ENCODE measurements at places on chromosomes 1 and 21.

- no peak for DNase-seq
Measured at GRCh38 chr1:243496187-243496646, 240.4 kb downstream of the SDCCAG8 start.

- DNase-seq = no peak
Measured at GRCh38 chr1:155942578-155943141, 1.2 kb downstream of the RXFP4 start.

- no peak for DNase-seq
Measured at GRCh38 chr1:175072099-175072951, 4.7 kb downstream of the TNN start.

DNA sequence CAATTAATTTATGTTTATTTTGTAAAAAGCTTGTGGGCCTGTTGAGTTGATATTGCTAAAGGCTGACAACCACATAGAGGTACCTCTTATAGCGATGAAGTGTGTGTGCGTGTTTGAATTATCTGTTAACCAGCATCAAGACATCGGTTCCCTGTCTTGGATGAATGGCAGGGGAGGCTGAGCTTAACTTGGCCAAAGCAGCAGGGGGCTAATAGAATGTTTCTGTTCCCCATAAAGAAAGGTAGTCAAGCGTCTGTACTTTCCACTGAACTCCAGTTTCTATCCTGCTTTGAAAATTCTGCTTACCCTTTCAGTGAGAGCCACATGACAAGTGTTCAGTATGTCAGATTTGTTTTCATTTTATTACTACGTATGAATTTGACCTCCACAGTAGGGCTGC lies 63.0 kb downstream of the ROR1 start:
- DNase-seq = no peak

DNA sequence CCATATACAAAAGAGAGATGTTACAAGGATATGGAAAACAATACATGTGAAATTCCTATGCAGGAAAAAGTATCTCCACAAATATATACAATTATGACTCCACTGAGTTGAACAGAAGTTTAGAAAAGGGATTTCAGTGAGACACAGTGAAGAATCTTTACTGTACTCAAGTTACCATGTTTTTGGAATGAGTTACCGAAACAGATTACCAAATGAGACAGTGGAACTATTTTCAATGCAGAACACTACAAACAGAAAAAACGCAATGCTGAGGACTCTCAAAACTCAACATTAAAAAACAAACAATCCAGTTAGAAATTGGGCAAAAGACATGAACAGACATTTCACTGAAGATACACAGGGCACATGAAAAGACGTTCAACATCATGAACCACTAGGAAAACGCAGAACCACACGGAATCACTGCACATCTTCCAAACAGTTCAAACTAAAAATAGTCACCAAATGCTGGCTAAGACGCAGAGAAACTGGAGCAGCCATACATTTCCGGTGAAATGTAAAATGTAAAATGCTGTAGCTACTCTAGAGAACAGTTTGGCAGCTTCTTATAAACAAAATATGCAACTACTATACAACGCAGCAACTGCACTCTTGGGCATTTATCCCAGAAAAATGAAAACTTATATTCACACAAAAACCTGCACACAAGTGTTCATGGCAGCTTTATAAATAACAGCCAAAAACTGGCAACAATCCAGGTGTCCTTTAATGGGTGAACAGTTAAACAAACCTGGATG lies 118.7 kb downstream of the UBR4 start:
- DNase-seq = no peak
